AG08396 (cell line): ENCODE measurements at places on chromosomes 5 and 9.

- no peak for DNase-seq
These were observed 12.8 kb upstream of the RPS23 start for GRCh38 chr5:82290908-82291307.

GRCh38 chr5:91313757-91314673, 69.1 kb downstream of the ARRDC3 start:
- peak; percentile 74 for DNase-seq

DNA sequence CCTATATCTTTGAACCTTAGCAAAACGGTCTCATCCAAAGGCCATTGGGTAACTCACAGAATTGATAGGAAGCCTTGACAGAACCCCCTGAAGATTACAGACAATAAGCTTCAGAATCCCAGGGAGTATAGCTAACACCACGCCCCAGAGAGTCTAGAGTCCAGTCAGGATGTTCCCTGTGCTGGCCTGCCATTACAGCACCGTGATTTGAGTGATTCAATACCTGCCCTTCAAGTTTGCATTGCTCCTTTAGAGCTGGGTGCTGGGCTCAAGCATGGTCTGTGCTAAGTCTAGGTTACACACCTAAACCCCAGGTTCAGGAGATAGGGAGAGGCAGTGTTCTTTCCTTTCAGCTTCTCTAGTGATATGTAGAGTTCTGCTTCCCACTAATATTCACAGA, 90.5 kb downstream of the RASEF start:
- no peak for DNase-seq

DNA sequence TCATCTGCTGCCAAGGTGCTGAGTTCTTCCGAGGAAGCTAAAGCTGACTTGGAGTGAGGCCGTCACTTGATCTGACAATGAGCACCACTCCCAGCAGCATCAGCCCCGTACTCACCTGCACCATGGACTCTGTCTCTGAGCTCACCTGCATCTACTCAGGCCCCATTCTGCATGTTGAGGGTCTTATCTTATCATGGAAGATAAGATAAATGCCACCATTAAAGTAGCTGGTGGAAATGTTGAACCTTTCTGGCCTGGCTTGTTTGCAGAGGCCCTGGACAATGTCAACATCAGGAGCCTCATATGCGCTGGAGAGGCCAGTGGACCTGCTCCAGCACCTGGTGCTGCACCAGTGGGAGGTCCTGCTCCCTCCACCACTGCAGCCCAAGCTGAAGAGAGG, 35.0 kb upstream of the HMGCS1 start:
- DNase-seq, result no peak

DNA sequence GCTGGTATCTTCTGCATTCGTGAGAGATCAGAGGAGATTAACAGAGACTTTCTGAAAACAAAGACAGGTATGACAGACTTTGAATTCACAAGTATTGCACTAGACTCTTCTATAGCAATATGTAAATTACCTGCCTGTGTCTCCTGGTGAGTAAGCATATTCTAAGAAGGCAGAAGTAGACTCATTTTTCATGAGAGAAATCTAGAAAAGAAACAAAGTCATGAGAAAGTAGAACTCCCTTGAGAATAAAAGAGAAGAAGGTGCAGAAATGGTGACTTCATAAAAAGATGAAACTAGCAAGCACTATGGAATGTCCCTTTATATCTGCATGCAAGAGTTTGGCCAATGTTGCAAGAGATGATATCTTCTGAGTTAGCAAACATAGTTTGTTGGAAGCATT, 419.8 kb downstream of the DMRT2 start:
- DNase-seq, result no peak

- no peak for DNase-seq
These were observed 175.6 kb upstream of the NREP start for GRCh38 chr5:111932628-111933027.

DNA sequence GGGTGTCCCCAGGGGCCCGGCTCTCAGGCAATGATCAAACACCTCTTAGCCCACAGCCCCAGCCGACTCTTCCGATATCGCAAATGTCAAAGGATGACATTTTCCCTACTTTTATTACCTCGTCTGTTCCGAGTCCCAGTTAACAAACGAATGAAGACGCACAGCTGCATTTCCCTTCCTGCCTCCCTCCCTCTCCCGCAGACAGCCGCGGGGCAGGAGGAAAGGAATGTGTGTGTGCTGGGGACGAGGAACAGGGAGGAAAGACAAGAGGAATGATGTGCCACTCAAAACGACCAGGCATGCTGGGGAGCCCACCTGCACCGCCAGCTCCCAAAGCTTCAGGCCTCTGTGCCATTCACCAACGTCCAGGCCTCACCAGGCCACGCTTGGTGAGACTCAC, 125.9 kb upstream of the SARDH start:
- DNase-seq, result no peak

DNA sequence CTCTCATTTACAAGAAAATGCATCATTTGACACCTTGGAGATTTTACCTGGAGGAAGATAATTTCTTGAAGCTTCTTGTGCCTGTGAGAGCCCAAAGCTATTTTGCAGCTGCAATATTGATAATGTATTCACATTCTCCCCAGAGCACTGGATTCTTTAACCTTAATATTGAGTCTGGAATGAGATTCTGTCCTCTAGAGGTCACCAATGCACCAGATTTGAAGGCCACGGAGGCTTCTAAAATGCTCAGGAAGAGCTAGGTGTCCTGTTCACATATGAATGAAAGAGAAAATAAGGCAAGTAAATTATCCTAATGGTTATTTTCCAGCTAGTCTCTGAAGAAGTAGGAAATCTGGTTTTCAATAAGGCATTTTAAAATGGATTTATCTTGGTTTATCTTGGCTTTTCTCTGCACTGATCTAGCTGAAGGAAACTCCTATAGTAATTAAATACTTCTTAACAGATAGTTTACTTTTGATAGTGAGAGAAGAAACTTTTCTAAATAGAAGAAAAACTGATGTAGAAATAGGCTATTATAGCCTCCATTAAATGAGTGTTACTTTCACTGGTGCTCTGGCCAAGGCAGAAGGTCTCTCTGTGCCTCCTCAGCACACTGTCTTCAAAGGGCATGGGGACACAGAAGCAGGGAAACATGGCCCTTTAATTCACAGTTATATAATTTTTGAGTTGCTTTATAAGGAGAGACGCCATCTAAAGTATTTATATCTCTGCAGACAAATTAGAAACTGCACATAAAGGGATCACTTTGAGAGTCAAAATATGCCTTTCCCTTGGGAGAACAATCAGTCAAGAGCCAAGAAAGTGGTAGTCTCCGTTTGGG, 297.0 kb upstream of the ACTBL2 start:
- DNase-seq, result peak; percentile 36

GRCh38 chr5:36389245-36389644, 87.5 kb upstream of the RANBP3L start:
- DNase-seq, result no peak

DNA sequence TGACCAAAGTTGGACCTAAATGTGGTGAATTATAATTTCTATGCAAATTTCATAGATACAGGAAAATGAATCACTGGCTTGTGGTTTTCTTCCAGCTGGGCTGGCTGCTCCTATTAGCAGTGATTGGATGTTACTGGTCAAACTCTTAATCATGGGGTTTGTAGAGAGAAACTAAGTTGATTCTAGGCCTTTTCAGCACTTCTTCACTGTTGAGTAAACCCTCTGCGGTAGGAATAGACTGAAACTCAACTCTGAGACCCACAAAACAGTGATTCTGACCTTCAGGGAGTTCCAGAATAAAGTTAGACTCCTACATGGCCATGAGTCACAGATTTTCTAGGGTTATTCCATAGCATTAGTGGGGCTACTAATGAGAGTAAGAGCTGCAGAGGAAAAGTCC, 47.9 kb upstream of the FKTN start:
- DNase-seq, result peak; percentile 79

DNA sequence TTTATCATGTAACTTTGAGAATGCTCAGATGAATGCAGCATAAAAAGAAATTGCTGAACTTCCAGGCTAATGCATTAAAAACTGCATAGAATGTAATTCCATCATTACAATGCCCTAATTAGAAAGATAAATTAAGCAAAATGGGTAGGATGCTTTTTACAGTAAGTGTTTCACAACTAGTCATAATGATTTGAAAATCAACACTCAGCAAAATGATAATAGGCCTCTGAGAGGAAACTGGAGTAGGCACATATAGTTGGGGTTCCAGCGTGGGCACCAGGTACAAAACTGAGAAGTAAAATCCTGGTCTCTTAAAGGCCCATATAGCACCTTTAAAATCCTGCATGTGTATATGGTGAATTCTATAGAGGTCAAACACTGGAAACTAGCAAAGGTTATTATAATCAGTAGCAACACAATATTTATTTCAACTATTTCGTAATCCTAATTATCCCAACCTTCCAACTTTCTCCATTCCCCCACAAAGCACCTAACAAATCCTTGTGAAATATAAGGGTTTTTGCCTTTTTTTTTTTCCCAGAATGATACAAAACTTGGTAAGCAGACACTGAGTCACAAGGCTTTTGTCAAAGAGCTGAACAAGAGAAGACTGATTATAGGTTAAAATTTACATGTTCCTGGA, 108.0 kb upstream of the NR5A1 start:
- DNase-seq, result no peak
